ENCODE measurements at places on chromosomes 2 and 18. TPM values are rescaled to one million over a fixed set of nuclear protein-coding genes. Genes with fewer than 3 reads are reported as not detected.

SLC5A6 gene
- total RNA-seq = 63.0 TPM

ANKRD62 gene
- 0.13 TPM for total RNA-seq

GRCh38 chr2:205869439-205869838 lies 187.1 kb downstream of the NRP2 start:
- peaks cover 3% of the 10 kb centered on the region for H3K27me3 ChIP-seq
- DNase-seq = no peak
- H3K4me1 ChIP-seq = peaks cover 4% of the 10 kb centered on the region
- no peaks in the 10 kb centered on the region for H3K36me3 ChIP-seq
- H3K4me3 ChIP-seq = no peak overlapping the region

DNA sequence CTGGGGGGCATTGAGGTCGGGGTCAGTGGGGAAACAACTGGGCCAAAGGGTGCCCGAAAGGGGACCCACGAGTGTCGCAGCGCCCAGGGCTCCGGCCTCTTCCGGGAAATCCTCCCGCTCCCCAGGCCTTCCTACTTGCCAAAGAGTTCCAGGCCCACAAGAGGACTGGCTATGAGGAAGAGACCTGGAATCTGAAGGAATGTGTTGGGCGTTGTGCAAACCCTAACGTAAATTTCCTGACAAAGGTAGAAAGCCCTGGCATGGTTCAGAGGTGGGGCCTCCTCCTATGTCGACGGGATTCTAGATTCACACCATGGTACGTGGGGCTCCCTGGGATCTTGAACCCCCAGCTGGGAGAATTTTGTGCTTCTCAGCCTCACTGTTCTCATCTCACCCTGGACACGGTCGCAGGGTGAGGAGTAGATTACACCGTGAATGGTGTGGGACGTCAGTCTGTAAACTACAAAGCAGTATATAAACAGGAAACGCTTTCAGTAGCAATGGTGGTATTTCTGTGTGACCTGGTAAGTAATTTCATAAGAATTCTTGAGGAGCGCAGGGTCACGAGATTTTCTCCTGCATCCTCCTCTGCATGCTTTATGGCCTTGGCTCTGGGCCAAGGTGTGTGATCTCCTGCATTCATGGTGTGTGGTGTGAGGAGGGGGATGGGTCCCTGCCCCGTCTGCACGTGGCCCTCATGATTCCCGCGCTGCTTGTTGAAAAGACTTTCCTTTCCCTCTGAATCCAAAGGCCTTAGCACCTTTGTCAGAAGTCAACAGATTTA lies 868 bp downstream of the HSBP1L1 start:
- H3K4me3 ChIP-seq = no peak overlapping the region
- no peak overlapping the region for H3K27ac ChIP-seq
- H3K4me1 ChIP-seq = peaks cover 3% of the 10 kb centered on the region

- H3K36me3 ChIP-seq = peaks cover 13% of the 10 kb centered on the region
- peaks cover 8% of the 10 kb centered on the region for H3K27me3 ChIP-seq
- no peak overlapping the region for H3K4me3 ChIP-seq
- no peak overlapping the region for H3K27ac ChIP-seq
Observed at GRCh38 chr18:35588995-35589394, 7.5 kb downstream of the GALNT1 start.

GRCh38 chr2:1692342-1692741 lies 52.0 kb downstream of the PXDN start:
- peaks cover 42% of the 10 kb centered on the region for H3K36me3 ChIP-seq
- no peak overlapping the region for H3K27ac ChIP-seq
- H3K4me3 ChIP-seq = peak overlapping the region; percentile 65
- DNase-seq = no peak
- H3K4me1 ChIP-seq = peaks cover 25% of the 10 kb centered on the region

- H3K36me3 ChIP-seq = peaks cover 11% of the 10 kb centered on the region
- H3K27me3 ChIP-seq = peaks cover 10% of the 10 kb centered on the region
- no peak for DNase-seq
- peaks cover 11% of the 10 kb centered on the region for H3K4me1 ChIP-seq
- H3K4me3 ChIP-seq = no peak overlapping the region
- H3K27ac ChIP-seq = no peak overlapping the region
Observed at GRCh38 chr2:230318190-230319121, 8.5 kb upstream of the SP140L start.

DNA sequence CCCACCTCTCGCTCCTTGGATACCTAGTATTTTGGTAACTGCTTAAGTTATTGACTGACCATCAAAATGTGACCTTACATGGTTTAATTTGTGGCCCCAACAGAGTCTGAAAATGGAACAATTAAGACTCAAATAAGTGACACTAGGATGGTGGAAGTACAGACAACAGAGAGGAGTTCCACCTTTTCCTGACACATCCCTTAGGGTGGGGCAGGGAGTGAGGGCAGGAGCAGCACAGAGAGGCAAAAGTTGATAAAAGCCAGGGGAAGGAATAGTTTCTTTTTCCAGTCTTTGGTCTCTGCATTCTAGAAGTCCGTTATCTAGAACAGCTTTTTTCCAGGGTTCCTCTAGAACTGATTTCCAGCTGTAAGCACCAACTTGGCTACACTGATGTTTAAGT lies 32.2 kb downstream of the FTCDNL1 start:
- no peaks in the 10 kb centered on the region for H3K36me3 ChIP-seq
- no peak for DNase-seq
- no peaks in the 10 kb centered on the region for H3K4me1 ChIP-seq
- H3K27ac ChIP-seq = no peak overlapping the region

DNA sequence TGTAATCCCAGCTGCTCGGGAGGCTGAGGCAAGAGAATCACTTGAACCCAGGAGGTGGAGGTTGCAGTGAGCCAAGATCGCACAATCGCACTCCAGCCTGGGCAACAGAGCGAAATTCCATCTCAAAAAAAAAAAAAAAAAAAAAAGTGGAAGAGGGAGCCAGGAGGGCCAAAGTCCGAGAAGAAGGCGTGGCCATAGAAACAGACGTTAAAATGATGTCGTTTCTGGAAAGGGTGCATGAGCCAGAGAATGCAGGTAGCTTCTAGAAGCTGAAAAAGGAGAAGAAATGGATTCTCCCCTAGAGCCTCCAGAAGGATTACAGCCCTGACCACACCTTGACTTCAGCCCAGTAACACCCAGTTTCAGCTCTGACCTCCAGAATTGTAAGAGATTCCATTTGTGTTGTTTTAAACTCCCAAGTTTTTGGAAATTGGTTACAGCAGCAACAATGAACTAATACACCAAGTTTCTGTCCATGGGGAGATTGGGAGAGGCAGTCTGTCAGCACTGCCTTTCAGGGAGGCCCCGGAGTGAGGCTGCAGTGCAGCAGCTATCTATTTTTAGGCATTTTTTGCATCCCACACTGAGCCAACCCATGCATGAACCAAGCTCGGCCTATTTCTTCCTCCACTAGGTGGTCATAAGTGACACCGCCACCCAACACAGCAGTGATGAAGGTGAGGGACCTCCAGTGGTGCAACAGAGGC lies 14.2 kb upstream of the TRAF3IP1 start:
- H3K27ac ChIP-seq = no peak overlapping the region
- H3K36me3 ChIP-seq = no peaks in the 10 kb centered on the region
- H3K27me3 ChIP-seq = peaks cover 5% of the 10 kb centered on the region
- DNase-seq = no peak

DNA sequence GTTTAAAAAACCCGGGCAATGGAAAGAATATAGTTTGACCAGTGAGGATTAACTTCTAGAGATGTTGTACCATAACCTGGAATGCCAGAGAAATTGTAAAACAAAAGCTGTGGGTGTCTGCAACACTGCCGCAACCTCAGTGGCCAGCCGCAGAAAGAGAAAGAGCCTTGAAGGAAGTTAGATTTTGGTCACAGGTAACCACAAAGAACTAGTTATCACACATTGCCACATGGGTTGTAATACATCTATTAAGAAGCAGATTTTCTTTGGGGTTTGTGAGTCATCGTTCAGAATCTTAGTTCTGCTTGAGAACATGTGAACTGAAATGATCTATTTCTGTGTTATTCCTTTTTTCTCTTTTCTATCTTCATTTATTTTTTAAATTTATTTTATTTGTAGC lies 222.9 kb upstream of the AGAP1 start:
- H3K36me3 ChIP-seq = no peaks in the 10 kb centered on the region
- peak overlapping the region; percentile 31 for H3K4me3 ChIP-seq
- H3K4me1 ChIP-seq = peaks cover 58% of the 10 kb centered on the region
- H3K27me3 ChIP-seq = peaks cover 3% of the 10 kb centered on the region
- no peak for DNase-seq

DNA sequence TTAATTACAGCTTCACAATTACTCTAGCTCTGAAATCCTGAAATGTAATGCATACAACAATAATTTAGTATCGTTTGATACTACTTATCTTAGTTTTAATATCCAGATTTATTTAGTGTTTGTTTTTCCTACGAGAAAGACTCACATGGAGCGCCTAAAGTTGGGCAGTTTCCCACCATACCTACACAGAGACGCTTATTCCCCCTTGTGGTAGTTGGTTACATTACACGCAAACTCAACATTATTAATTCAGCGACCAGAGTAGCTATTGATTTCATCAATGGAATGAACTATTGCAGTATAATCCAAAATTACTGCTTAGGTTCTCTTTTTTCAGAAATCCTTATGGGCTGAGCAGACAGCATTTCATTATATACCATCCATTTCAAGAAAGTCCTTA lies 164.0 kb upstream of the REG3G start:
- peak; percentile 28 for DNase-seq
- H3K4me3 ChIP-seq = no peak overlapping the region
- H3K27me3 ChIP-seq = no peaks in the 10 kb centered on the region

DNA sequence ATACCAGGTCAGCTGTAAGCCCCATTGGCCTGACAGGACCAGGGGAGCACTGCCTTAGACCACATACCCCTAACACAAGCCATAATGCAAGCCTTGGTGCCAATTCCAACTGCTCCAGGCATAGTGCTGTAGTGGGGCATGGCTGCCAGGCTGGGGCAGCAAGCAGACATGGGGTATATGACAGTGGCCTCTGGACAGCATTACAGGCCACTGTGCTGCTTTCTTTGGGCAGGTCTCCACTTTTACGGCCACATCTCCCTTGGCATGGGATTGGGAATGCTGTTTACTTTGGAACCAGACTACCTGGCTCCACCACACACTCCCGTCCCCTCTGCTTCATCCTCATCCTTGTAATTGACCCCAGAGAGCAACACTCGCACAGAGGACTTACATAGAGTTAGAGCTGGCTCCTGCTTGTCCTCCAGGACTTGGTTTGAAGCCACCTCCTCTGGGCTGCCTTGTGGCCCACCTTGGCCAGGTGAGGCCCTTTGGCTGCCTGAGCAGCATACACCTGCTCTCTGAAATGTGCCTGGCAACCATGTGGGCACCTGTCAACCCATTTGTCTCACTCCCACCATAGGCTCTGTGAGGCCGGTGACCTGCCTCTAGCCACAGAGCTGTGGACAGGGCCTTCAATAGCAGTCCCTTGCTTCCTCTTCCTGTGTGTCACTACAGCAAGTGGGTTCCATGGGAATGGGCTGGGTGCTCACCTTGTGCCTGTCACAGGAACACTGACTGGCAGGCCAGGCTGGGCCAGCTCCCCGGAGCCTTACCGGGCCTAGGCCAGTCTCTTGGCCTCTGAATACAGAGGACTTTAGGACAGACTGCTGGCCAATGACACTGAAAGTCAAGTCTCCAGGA lies 262.6 kb upstream of the HS6ST1 start:
- DNase-seq = no peak
- no peaks in the 10 kb centered on the region for H3K27me3 ChIP-seq
- no peaks in the 10 kb centered on the region for H3K36me3 ChIP-seq
- H3K4me1 ChIP-seq = no peaks in the 10 kb centered on the region
- H3K4me3 ChIP-seq = no peak overlapping the region

GRCh38 chr2:209808521-209808920 lies 36.9 kb downstream of the UNC80 start:
- H3K4me3 ChIP-seq = no peak overlapping the region
- DNase-seq = no peak
- H3K36me3 ChIP-seq = no peaks in the 10 kb centered on the region
- H3K27ac ChIP-seq = no peak overlapping the region
- no peaks in the 10 kb centered on the region for H3K4me1 ChIP-seq

GRCh38 chr18:53755914-53756609 lies 468.4 kb downstream of the MBD2 start:
- DNase-seq = no peak
- H3K4me1 ChIP-seq = no peaks in the 10 kb centered on the region
- no peaks in the 10 kb centered on the region for H3K27me3 ChIP-seq
- no peak overlapping the region for H3K27ac ChIP-seq

Data from endothelial cell (in vitro differentiated cells).